ENCODE measurements at places on chromosomes 2 and 18.

DNA sequence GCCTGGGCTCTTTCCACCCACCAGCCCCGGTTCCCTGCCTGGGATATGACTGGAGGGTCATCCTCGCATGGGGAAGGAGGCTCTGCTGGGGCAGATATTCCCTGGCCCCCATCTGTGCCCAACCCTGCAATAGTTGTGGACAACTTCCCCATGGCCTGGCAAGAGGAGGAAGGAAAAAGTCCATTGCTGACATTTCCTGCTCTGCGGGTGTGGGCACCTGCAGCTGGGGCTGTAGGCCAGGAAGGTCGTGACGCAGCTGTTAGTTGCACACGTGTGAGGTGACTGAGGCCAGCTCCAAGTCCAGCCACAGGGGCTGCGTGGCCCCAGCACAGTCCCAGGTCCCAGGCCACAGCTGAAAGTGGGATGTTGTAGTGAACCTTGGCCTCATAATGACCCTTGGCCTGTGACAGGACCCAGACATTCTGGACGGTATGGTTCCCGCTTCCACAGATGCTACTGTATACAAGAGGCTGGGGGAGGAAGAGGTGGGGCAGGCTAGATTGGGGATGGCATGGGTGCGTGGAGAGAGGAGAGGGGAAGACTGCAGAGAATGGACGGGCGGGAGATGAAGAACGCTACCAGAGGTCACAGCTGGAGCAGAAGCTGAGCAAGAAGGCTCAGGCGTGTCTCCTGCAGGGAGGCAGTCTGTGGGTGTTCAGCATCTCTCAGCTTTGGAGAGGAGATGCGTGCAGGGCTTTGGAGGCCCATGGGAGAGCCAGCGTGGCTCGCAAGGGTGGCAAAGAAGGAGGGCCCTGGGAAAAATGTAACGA, 22.1 kb downstream of the OTOF start:
- DNase-seq: no peak

DNA sequence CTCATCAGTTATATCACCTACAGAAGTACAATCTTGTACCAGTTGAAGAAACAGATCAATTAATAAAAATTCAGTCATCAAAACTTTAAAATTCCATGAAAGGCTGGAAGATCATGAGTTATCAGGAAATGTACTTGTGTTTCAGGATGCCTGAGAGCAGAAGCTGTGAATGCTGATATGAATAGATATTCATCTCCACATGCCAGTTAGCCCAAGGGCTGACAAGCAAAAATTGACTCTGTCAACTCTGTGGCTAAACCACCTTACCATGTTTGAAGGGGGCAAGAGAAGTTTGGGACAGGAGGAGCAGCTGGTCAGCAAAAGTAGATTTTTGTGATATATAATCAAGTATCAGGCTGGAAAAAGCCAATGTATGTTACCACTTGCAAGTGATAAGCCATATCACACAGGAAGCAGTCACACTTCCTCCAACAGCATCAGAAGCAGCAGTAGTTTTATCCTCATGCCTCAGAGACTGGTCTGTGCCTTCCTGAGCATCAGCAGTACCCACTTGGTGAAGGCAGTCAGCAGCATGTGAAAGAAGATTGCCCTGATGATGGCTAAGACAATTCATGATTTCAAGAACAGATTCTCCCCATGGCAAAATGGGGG, 328.2 kb upstream of the CNTNAP5 start:
- no peak for DNase-seq

- DNase-seq: no peak
These were observed 225.9 kb downstream of the C1D start for GRCh38 chr2:67836866-67837265.

DNA sequence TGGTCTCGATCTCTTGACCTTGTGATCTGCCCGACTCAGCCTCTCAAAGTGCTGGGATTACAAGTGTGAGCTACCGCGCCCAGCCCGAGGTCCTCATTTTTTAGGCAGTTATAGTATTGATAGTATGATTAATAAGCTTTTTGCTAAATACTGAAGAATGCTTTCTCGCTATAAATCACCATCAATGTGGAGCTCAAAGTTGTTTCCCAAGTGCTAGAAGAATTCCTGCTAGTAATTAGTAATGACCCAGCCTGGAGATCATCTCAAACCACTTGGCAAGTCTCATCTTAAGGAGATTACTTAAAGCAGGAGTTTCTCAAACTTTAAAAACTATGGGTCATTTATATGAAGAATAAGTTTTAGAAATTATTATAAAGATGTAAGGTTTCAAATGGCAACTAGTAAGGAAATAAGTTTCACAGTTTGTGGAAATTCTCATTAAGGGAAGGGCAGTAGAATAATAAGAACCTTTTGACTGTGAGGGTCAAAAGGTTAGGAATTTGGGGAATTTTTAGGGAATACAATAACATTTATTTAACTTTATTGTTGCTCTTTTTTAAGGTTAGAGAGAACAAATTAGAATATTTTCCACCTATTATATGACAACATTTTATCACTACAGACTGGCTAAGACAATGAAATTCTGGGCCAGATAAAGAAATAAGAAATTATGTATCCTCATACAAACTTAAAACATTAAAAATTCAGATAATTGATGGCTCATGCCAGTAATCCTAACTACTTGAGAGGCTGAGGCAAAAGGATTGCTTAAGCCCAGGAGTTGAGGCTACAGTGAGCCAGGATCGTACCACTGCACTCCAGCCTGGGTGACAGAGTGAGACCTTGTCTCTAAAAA, 148.6 kb upstream of the MAP3K20 start:
- DNase-seq: no peak

- no peak for DNase-seq
These were observed 7.5 kb downstream of the SLC11A1 start for GRCh38 chr2:218389333-218390150.

DNA sequence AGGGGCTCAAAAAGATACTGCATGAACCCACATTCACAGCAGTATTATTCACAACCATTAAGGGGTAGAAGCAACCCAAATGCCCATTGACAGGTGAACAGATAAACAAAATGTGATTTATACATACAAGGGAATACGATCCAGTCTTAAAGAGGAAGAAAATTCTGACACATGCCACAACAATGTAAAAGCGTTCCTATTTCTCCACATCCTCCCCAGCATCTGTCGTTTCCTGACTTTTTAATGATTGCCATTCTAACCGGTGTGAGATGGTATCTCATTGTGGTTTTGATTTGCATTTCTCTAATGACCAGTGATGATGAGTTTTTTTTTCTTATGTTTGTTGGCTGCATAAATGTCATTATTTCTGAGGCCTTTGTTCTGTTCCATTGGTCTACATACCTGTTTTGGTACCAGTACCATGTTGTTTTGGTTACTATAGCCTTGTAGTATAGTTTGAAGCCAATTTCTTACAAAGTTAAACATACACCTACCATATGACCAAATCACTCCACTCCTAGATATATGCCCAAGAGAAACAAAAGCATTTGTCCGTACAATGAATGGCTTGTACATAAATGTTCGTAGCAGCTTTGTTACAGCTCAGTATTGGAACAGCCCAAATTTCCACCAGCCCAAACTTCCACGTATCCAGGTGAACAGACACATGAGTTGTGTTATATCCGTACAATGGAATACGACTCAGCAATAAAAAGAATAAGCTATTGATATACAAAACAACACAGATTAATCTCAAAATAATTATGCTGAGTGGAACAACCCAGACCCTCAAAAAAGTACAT, 85.1 kb downstream of the TMEM131 start:
- DNase-seq: no peak

DNA sequence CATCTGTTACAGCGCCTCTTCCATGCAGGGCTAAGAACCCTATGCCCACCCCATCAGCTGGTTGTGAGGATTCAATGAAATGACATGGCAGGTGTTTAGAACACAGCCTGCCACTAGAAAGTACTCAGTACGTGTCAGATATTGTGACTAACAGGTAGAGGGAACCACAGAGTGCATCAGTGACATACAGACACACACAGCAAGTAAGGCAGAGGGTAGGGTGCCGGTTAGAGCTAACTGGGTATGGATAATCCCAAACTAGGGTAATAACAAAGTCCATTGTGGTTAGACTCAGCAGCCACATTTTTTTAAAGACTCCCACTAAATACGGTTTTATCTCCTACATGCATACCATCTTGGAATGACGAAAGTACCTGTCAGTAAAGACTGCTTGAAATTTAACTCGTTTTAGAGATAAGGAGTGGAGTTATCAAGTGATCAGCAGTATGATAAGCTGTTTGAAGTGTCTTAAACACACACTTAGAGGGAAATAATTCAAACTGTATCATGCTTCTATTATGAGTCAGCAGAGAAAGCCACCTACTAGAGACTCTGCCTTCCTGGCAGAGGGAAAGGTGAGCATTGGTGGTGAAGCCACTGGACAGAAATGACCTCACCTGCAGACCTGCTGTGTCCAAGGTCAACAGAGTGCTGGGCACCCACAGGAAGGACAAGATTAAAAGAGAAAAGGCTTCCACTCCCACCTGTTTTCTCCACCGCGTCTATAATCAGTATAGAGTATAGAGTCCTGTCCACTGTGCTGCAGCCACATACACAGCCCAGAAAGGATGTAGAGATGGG, 20.6 kb downstream of the MPPE1 start:
- DNase-seq: no peak

- DNase-seq: no peak
These were observed 235.9 kb downstream of the KLHL29 start for GRCh38 chr2:23620841-23621341.

DNA sequence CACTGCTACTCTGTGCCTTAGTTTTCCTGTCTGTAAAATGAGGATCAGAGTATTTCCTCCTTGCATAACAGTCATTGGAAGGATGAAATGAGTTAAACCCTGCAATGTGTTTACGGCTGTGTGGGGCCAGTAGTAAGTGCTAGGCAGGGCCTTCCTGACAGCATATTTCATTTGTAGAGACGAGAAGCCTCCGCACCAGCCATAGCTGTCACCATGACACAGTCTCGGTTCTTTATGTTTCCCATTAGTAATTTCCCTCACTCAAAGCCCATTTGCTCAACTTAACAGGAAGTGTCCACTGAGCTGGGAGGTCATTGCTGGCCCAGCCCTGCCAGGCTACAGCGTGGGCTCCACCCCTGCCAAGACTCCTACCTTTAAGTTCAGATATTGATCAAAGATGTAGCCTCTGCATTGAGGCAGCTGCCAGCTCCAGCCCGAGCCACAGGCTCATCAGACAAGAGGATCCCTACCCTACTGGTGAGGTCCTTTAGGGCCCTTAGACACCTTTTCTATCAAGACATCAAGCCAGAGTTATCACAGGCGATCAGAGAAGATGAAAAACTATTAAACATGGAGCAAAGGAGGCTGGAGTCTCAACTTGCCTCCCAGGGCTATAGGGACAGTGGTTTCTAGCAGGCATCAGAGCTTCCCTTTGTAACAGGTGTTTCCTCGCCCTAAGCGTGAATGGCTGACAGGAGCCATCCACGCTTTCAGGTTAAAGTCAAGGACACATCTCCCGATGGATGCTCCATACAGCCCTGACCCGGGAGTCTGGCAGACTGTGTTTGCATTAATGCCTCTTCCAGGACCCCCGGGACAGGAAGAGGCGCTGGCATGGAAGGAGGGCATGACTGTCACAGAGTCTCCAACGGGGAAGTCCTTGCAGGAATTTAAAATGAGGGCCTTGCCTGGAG, 251.7 kb downstream of the NDUFA10 start:
- no peak for DNase-seq

DNA sequence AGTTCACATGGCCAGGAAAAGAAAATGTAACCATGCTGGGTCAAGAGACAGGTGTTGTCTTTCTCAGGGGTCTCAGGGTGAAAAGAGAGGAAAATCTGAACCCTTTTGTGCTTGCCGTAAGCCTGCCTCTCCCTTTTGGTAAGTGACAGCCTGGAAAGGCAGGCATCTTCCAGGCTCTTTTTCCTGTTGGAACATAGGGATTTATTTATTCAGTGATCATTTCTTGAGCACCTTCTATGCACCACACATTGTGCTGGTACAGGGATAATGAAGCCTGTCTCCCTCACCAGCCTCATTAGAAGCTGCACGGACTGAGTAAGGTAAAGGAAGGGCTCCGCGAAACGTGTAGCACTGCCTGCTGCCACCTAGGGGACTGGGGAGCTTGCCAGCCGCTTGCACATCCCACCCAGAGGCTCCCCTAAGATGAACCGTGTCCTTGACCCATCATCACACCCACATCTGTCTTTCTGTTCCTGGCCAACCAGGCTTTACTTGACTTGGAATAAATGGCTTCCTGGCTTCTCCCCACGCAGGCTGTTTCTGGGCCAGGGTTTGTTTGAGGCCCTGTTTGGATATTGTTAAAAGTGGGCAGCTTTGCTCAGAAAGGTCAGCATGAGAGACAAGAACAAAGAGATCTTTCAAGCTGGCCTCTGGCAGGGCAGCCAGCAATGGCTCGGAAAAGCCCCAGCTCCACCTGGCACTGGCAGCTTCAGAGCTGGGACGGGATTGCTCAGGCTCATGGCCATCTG, 73.3 kb upstream of the MCFD2 start:
- DNase-seq: no peak

GRCh38 chr18:36492604-36493329, 195.3 kb downstream of the FHOD3 start:
- no peak for DNase-seq

DNA sequence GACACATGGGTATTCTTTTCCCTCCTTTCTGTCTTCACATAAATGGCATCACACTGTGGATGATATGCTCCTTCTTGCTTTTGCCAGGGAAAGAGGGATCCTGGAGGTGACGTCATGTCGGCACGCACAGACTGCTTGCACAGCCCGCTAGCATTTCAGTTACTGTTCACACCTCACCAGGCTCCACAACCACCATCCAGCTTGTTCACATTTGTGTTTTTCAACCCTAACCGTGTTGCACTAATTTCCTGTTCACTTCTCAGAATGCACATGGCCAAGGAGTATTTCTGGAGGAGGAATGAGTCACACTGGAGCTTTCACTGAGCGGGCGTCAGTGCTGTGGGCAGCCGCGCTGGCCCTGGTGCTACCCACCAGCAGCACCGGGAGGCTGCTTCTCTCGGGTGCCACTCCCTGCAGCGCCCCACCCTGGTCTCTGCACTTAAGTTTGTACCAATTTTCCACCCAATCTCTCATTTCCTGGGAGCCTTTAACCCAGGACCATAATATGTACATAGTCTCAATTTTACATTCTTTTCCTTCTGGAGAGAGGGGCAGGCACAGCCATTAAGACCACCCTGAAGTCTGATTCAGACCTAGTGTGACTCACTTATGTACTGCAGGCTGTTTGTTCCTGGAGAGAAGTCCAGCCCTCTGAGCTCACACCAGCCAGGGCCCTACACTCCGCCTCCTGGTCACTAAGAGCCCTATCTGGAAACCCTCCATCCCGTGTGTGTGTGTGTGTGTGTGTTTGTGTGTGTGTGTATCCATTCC, 65.1 kb downstream of the MBP start:
- DNase-seq: peak; percentile 75

DNA sequence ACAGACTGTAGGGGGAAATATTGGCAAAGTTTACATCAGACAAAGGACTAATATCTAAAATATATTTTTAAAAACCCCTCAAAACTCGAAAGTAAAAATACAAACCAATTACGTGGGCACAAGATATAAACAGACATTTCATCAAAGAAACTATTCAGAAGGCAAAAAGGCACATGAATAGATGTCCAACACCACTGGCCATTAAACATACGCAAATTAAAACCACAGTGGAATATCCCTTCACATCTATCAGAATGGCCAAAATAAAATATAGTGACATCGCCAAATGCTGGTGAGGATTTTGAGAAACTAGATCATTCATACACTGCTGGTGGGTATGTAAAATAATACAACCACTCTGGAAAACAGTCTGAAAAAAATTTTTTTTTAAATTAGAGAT, 30.6 kb upstream of the PAPOLG start:
- no peak for DNase-seq
